Activated T-cell treated with anti-CD3 and anti-CD28 coated beads, Interleukin-2, amount 50 U/mL, for 48 hours (primary cell): ENCODE measurements at places on chromosomes 6 and 20.

GRCh38 chr6:39029156-39030011 lies 19.2 kb upstream of the GLP1R start:
- DNase-seq: peak; percentile 77

GRCh38 chr20:50567860-50568548 lies 57.8 kb downstream of the PTPN1 start:
- DNase-seq: peak; percentile 52

DNA sequence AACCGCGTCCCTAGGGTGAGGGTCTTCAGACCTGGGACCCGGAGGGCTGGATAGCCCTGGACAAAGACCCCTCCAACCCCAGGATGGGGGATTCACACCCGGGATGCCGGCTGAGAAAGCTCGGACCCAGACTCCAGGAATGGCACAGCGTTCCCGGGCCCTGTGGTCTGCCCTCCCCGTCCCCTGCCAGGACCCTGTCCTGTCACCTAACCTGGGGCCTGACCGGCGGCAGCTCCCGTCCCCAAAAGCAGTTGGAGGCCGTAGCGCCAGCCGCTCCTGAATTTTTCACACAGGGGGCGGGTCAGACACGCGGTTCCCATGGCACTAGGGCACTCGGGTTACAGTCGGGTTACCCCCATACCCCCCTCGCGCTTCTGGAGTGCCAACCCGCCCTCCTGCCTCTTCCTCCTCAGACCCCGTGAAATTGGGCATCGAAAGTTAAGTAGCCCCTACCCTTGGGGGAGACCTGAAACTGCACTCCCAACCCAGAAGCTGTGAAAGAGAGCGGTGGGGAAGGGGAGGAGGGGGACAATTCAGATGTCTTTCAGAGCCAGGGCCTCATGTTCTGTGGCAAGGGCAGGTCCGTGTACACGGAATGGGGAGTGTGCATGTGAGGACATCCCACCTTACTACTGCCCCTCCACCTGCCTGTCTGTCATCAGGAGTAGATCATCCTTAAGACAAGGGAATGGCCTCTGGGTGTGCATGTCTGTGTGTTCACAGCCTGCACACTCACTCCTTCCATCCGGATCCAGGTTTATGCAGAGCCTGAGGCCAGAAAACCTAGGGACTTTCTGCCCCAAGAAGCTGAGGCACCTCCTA lies 595 bp downstream of the REM1 start:
- no peak for DNase-seq

GRCh38 chr20:59018817-59019216 lies 412 bp upstream of the TUBB1 start:
- DNase-seq: peak; percentile 10

DNA sequence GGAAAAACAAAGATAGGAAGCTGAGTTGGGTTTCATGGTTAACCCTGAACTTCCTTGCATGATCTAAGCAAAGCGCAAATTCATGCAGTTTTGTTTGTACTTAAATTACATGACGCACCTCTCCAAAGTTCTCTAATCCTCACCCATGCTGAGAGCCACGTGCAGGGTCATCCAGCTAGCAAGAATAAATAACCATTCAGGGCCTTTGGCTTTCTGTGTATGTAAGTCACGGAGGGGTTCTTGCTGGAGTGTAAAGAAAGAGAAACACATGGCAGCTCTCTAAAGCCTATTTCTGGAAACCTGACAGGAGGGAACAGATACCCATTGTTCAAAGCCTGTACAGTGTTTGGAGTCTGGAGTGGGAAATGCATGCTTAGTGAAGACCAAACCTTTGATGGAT lies 171.7 kb upstream of the CCN2 start:
- no peak for DNase-seq

- DNase-seq: no peak
These were observed 33.8 kb downstream of the TBC1D7 start for GRCh38 chr6:13294499-13295069.

DNA sequence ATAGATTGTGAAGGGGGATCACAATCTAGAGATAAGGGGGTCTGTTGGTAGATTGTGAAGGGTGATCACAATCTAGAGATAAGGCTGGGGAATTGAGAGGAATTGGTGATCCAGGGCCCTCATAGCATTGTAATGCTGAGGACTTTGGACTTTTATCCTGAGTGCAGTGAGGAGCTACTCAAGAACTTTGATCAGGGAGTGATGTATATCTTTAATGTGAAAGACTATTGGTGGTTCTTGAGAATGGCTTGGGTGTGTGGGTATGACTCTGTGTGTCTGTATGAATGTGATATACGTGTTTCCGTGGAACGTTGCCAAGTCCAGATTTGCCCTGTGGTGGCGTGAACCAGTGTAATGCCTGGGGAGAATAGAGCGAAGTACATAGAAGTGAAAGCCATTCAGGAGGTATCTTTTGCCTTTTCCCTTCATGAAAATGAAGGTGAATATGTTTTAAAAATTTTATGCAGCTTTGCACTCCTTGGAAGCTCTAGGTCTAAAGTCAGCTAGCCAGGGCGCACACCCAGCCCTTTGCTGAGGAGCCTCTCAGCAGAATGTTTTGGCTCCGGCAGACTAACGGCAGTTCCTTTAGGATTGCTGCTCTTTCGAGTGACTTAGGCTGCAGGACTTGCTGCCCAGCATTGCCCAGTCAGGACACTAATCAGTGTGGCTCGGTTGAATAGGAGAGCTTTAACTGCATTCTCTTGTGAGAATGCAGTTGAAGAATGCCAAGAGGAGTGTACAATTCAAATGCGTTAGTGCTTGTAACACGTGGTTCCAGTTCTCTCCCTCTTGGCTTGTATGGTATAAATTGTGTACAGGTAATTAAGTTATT lies 3.5 kb downstream of the ZFAND3 start:
- peak; percentile 66 for DNase-seq

DNA sequence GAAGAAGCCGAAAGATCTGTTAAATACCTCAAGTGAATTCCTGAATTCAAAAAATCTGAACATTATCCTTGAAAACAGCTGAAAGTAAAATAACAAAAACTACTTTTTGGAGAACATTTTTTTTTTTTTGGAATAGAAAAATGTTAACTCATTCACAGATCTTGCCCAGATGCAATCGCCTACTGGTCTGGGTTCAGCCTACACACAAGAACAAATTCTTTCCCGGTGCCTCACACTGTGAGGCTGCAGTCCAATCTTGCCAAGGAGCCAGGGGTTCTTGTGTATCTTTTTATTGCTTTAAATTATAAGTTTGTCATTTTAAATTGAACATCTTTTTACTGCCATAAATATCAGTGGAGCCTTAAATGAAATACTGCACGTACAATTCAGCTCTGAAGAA lies 41.2 kb upstream of the TMEM200A start:
- DNase-seq: no peak

- no peak for DNase-seq
These were observed 1.1 kb upstream of the PANK2 start for GRCh38 chr20:3887876-3888620.

- DNase-seq: no peak
These were observed 157.7 kb upstream of the MMS22L start for GRCh38 chr6:97440590-97441176.

GRCh38 chr6:938916-939315 lies 246.0 kb upstream of the EXOC2 start:
- no peak for DNase-seq

DNA sequence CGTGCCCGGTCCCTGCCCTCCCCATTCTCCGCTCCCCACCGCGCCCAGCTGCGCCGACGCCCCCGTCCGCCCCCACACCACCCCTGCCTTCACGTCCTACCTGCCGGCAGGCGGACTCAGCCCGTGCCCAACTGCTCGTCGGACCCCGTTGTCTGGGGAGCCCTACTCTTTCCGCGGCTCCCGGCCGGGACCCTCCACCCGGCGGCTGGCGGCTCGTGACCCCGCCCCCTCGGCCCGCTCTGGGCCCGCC lies at the start of gene SERAC1:
SERAC1 (minus strand) TSS at position 223 of the 250 bp plus-strand sequence. CDS start 9,899 bp downstream, outside the sequence.
- no peak for DNase-seq

DNA sequence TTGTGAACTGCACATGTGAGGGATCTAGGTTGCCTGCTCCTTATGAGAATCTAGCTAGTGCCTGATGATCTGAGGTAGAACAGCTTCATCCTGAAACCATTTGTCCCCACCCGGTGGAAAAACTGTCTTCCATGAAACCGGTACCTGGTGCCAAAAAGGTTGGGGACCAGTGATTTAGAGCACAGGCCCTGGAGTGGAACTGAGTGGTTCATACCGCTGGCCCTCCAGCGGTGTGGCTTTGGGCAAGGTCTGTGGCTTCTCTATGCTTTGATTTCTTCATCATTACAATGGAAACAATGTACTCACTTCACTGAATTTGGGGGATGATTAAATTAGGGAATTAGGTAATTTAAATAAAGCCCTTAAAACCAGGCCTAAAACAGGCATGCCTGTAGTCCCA lies 36.3 kb downstream of the CD164 start:
- DNase-seq: no peak

- DNase-seq: peak; percentile 53
These were observed 15.1 kb downstream of the ACSS1 start for GRCh38 chr20:25042531-25043498.

DNA sequence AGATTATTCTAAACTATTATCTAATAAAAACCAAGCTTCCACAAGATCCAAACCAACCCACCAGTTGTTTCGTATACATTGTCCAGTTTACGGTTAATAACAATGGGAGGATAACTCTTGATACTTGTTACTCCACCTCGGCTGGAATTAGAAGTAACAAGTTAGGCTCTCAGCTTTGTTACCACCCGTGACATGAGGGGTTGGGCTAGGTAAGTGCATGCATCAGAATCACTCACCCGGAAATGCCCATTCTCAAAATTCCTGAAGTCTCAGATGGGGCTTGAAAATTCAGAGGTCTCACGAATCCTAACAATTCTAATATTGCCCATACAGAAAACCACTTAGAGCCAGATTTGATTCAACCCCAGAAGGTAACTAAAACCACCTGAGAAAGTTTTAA lies 27.0 kb upstream of the SERPINB1 start:
- DNase-seq: no peak

DNA sequence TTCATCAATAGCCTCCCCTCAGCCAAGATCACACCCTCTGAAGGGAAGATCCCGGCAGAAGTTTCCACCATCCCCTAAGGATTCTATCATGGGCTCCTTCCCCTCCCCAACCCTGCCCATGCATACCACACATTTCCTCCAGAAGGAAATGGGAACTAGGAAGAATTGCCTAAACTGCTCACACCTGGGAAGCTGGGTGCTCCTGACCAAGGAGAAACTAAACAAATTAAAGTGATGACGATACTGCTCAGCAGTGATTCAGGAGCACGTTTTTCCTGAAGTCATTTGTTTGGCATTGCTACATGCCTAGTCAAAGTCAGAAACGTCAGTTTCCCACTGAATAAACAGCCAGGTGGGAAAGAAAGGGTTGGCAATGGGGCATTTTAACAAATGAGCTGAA lies 136.1 kb upstream of the CDYL start:
- no peak for DNase-seq

GRCh38 chr6:20135677-20136268 lies 76.5 kb downstream of the MBOAT1 start:
- DNase-seq: no peak

DNA sequence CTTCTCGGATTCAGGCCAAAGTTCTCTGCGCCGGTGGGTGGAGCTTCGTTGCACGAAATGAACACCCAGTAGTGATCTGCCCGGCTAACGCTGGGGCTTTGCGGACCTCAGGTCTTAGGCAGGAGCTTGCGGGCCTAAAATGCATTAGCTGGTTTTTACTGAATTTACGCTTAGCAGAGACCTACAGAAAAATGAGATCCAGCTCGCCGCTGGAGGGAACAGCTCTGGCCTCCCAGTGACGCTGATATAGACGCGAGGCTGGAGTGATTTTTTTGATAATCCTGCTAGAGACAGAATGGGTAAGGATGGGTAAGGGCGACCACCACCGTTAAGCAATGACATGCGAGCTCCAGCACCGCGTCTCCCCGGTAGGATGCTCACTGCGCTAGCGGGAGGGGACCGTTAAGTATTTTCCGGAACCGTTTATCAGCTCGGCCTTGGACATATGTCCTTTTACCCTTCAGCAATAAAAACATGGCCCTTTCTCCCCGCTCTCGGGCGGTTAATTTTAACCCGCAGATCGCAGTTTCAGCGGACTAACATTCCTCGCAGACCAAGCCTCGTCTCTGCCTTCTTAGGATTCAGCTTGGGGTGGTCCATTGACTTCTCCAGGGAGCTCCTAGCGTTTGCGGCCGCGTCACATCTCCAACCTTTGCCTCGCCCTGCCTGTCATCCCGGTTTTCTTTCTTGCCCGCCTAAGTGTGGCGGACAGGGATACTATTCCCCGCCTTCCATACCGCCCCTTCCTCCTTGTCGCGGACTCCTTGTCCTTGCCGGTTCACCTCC lies 109.3 kb downstream of the GPX5 start:
- no peak for DNase-seq

- no peak for DNase-seq
These were observed 1057.0 kb downstream of the EPHA7 start for GRCh38 chr6:92362404-92362803.

DNA sequence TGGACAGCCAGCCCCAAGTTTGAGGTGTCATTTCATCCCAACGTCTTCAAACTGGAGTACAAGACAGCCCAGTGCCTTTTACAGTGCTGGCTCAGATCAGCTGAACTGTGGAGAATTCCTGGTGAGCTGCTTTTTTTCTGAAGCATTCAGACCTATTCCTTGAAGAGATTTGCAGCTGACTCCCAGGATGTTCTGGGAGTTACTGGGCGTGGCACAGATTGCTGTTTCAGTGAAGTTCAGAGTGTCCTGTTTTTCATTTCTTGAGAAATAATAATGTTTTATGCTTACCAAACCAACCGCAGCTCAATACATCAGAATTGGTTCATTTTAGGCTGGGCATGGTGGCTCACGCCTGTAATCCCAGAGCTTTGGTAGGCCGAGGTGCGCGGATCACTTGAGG lies 33.4 kb upstream of the SRPK1 start:
- no peak for DNase-seq

DNA sequence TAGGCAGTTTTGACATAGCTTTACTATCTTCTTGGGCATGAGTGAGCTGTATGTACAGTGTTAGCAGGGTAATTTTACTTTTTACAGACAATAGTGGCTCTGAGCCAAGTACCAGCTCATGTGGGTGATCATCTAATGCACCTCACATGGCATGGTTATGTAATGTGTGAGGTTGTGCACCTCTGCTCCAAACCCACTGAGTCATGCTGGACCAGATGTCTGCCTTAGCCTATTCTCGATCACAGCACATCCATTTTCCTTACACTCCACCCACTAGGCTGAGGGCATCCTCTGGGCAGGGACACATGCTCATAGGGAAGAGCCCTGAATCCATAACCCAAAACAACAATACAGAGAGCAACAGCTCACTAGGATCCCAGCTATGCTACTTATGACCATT lies 71.6 kb upstream of the FBXL4 start:
- no peak for DNase-seq

- DNase-seq: no peak
These were observed 1.4 kb upstream of the ENPP3 start for GRCh38 chr6:131635384-131636340.

GRCh38 chr20:36777167-36777566 lies 3.6 kb upstream of the DSN1 start:
- no peak for DNase-seq

GRCh38 chr20:52621401-52621800 lies 350.8 kb upstream of the TSHZ2 start:
- no peak for DNase-seq

GRCh38 chr6:3316331-3316730 lies 57.6 kb downstream of the PSMG4 start:
- no peak for DNase-seq
